Activated naive CD8-positive, alpha-beta T cell treated with anti-CD3 and anti-CD28 coated beads, Interleukin-2, amount 10 ng/mL, durations not matched to agents 7 days and 5 days (primary cell): ENCODE measurements at places on chromosomes 4 and X.

DNA sequence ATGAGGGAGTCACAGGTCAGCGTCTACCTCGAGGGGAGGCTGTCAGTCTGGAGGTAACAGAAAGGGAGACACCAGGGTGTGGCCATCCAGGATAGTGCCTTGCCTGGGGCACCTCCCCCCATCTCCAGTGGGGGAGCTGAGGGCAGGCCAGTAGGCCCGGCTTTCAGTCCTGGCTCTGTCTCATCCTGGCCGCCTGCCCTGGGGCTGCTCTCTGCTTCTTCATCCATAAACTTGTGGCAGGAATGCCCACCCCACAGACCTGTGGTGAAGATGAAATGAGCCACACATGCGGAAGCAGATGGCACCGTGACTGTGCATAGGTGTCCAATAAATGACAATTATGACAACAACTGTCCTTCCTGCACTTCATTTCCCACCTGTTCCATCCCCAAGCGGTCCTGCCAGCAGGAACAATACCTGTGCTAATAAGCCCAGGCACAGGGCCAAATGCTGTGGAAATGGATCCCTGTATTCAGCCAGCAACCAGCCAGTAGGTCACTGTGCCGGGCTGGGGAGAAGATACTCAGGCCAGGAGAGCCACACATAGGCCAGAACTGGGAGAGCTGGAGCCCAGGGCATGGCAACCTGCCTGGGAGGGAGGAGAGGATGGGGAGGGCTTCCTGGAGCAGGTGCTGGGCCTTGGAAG, 30.2 kb downstream of the TRO start:
- no peak for DNase-seq

- DNase-seq: no peak
Observed at GRCh38 chr4:101762025-101762424, 28.5 kb upstream of the BANK1 start.

DNA sequence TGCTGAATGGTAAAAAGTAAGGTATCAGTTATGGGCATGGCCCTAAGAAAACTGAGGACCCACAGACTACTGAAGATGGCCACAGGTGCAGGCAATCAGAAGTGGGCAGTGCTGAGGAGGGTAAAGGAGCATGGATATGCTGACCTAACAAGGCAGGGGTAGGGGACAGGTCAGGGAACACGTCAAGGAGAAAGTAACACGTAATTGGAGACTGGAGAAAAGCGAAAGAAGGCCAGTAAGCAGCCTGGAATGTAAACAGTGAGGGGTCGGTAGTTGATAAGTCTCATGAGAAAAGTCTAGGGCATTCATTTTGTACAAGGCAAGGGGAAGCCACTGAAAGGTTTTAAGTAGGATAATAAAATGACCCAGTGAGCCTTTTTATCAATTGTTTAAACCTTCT, 153.3 kb downstream of the PRDM5 start:
- no peak for DNase-seq

DNA sequence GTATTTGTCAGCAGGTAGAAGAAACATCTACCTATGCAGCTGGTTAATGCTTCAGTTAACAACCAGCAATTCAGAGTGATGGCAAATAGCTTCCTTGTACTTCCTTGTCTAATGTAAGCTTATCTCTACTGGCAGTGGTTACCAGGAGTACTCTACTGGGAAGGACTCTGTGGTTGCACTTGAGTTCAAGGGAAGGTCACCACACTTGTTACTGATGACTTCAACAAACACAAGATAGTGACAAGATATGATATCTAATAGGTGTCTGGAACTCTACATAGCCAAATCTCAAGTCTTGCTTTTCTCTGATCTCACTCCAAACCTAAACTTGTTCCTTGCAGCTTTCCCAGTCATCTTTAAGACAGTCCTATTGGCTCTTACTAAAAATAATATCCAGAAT, 1644.9 kb upstream of the TENM3 start:
- no peak for DNase-seq

DNA sequence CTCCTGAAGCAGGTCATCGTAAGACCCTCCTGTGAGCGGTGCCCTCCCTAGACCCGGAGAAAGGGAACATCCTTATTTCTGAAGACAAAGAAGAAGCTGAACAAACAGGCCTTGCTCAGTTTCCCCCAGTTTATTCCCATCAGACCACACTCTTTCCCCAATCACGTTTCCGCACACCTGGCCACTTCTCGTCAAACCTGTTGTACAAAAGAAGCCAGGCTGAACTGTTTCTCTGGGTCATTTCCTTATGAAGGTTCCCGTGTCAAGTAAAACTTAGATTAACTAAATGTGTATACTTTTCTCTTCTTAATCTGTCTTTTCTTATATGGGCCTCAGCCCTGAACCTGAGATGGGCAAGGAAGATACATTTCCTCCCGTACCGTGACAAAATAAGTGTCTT, 111.6 kb upstream of the ENPP6 start:
- DNase-seq: no peak

DNA sequence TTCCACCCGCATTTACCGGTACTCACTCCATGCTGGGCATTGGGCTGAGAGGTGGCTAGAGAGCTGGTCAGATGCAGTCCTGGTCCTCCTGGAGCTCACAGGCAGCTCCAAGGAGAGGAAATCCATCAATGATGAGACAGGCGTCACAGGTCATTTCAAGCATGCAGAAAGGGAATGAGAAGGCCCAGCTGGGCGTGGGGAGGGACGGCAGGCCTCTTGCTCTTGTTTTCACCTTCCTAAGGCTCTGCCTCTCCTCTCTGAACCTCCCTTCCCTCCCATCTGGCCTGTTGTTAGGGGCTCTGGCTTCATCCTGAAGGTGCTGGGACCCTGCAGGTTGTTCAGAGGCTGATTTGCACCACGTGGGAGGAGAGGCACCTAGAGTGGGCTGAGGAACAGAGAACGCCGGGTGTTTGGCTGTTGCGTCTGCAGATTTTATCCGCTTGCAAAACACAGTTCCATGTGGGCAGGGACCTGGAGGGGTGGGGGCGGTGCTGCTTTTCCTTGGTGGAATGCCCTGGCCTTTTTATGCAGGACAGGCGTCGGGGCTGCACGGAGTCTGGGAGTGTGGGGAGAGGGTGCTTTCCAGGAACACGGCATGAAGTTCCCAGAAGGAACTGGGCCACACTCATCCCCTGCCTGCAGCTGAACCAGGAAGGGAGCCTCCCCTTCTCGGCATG, 81.5 kb upstream of the PSAPL1 start:
- no peak for DNase-seq

- no peak for DNase-seq
Observed at GRCh38 chrX:133965321-133965720, 20.1 kb downstream of the GPC3 start.

DNA sequence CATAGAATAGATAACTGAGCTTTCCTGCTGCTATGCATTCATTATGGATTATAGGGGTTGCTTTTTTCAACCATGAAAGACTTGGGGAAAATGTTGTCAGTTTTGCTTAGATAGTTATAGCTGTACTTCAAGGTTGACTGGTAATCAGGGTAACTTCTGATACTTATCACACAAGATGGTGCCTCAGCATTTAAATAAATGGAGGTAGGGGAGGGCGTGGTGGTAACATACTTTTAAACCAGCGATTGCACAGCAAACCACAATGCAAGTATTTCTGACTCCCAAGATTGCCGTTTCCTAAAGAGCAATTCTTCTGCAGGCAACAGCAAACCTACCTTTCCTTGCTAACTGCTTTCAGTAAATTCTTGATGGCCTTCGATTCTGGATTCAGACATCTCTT, 1.3 kb downstream of the CXCL10 start:
- no peak for DNase-seq

GRCh38 chrX:19697416-19697815, 182.1 kb upstream of the MAP3K15 start:
- no peak for DNase-seq

DNA sequence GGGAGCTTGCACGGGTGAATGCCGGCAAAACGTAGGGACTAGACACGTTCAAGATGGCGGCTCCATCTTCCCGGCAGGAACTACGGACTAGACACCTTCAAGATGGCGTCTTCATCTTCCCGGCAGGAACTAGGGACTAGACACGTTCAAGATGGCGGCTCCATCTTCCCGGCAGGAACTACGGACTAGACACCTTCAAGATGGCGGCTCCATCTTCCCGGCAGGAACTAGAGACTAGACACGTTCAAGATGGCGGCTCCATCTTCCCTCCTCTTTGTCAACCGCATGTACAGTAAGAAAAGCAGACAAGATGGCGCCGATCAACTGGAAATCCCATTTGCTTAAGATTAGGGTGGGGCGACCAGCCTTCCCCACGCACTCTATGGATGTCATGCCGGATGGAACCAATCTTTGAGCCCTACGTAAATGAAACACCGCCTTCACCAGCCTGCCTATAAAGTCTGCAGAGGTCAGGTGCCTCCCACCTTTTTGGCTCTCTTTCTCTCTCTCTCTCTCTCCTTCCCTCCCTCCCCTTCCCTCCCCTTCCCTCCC, 222.4 kb downstream of the CRLF2 start:
- DNase-seq: peak; percentile 33
